Right lobe of liver (tissue), 6 donors: ENCODE measurements at places on chromosomes 4 and X.

GRCh38 chr4:158873795-158874401 lies 105.1 kb downstream of the FNIP2 start:
- DNase-seq: no peak

GRCh38 chr4:61571761-61572559 lies 371.8 kb downstream of the ADGRL3 start:
- no peak for DNase-seq

DNA sequence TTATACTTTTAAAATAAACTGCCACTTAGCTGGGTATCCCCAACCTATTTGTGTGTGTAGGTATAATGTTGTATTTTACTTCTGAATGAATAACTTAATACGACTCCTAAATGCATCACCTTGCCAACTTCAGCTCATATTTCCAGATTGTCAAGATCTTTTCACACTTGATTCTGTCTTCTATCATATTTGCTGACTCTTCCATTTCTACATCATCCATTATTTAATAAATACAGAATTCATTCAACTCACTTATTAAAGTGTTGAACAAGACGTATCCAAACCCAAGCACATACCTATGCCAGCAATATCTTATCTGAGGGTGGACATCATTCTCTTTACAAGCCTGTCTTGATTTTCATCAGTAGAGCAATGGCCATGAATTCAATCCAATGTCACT lies 91.2 kb upstream of the FAM47C start:
- no peak for DNase-seq

GRCh38 chr4:34644579-34645115 lies 1599.7 kb downstream of the ARAP2 start:
- no peak for DNase-seq

DNA sequence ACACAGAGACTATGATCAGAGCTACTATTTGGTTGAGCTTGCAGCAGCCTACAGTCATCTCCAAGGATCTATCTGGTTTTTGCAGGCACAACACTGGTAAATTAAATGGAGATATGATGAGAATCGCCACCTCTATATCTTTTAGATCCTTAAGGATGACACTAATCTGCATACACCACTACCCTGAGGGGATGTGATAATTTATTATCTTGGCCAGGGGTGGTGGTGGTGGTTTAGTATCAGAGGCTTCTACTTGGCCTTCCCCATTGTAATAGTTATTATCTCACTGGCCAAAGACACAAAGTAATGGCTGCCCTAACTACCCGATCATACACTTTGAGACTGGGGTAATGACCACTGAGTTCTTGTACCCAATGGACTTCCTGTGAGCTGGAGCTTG lies 21.2 kb downstream of the CCDC160 start:
- no peak for DNase-seq

GRCh38 chrX:153689654-153690465 lies 2.1 kb downstream of the SLC6A8 start:
- peak; percentile 48 for DNase-seq

GRCh38 chrX:125203737-125204578 lies 115.7 kb upstream of the TEX13C start:
- peak; percentile 53 for DNase-seq

- no peak for DNase-seq
These were observed 71.8 kb downstream of the SUPT20HL2 start for GRCh38 chrX:24241822-24242648.

DNA sequence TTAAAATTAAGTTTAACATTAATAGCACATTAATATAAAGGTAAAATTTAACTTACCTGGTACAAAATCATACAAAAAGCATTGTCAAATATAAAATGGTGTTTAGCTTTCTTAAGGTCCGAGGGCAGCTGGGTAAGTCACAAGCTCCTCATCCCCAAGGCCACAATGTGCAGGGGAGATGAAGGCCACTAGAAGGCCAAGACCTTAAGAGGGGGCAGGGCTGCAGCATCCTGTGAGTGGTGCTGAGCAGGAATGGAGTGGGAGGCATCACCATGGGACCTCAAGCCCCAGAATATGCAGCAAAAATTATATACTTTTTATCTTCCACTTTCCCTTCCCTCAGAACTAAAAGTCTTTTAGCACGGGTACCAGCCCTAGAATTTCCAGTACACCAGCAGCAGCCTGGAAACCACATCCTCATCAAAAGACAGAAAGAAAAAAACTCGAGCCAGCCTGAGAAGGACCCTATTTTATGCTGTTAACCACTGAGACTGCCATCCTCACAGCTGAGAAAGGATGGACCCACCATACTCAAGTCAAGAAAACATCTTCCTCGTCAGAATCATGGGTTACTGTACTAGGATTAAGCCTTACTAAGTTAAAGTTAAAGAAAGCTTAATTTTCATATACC lies 13.0 kb upstream of the RHOXF2 start:
- DNase-seq: no peak

- no peak for DNase-seq
These were observed 210.3 kb upstream of the SPIN4 start for GRCh38 chrX:63561425-63561824.

DNA sequence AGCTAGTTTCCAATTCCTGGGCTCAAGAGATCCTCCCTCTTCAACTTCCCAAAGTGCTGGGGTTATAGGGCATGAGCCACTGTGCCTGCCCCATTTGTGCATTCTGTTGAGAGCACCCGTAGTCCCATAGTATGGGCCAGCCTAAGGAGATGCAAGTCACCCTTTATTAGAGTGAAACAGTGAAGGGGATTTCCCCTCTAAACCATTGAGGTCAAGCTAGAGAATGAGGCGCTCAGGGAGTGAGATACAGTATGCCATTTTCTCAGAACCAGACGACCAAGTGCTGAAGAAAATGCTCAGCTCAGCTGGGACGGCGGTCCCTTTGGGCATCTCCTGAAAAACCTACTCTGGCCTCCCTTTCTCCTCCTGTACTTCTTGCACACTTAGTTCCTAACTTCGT lies 18.7 kb downstream of the RNF4 start:
- DNase-seq: no peak

GRCh38 chr4:3240936-3241522 lies 7.9 kb upstream of the MSANTD1 start:
- no peak for DNase-seq

- DNase-seq: no peak
These were observed 1052.1 kb upstream of the PCDH10 start for GRCh38 chr4:132097041-132097440.

- DNase-seq: no peak
These were observed 9.4 kb downstream of the GPRIN3 start for GRCh38 chr4:89298155-89298554.

DNA sequence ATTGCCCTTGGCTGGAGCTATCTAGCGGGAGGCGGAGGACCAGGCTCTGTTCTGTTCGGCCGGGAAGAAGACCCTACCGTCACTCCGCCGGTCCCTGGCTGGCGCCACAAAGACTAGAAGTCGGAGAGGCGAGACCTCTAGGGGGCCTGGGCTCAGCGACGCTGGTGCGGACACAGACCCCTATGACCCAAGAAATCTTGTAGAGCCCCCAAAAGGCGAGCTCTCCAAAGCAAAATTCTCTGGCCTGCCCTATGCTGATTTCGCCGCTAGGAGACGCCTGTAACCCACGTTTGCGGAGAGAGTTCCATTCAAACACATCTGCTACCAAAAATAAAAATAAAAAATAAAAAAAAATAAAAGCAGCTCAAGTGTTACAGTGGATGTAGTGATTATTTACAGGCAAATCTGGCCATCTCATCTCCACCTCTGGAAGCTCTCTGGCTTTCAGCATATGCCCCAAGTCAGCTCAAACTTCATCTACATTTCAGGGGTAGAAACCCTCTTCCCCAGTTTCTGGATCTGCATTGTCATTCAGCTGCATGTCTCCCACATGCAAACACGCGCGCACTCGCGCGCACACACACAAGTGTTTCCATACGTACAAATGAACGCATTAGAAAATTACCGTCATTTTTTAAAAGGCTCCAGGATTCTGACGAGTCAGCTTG lies 2.4 kb upstream of the PCDH10 start:
- DNase-seq: no peak

- DNase-seq: no peak
These were observed 143.2 kb downstream of the CPE start for GRCh38 chr4:165522050-165522449.

- DNase-seq: no peak
These were observed 3.7 kb downstream of the CNGA1 start for GRCh38 chr4:48012824-48013223.

DNA sequence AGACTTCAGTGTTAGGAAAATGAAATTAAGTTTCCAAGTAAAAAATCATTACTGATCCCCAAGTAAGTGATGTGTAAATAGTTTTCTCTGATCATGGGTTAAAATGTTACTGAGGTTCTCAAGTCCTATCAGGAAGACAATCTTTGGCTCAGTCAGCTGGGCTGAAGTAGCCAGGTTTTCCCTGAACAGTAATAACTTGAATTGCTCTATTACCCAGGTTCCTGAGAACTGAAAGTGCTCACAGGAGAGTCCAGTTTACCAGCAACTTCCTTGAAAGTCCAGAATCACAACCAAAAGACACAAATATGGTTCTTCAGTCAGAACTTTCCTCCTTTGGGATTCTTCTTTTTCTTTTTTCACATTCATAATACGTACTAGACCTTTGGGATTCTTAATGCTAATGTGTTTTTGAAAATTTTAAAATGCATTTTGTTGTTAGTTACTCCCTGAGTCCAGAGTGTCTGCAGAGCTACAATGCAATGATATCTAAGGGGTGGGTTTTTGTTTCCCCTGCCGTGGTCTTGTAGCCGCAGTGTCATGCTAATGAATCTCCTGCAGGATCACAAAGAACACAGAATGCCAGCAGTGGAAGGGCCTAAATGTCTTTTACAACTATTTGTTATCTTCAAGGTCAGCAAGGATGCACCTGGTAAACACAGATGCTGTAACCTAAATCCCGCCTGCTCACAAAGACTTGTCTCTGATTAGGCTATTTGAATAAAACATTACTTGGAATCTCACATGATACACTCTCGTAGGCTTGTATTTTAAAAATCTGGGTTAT lies 439.8 kb upstream of the NR3C2 start:
- DNase-seq: no peak

- no peak for DNase-seq
These were observed 41.5 kb downstream of the CBLL2 start for GRCh38 chrX:22314211-22314610.

GRCh38 chrX:125826080-125826479 lies 340.0 kb downstream of the DCAF12L2 start:
- no peak for DNase-seq

- DNase-seq: no peak
These were observed 12.8 kb downstream of the ATP5ME start for GRCh38 chr4:661231-661630.
